Activated T-cell treated with anti-CD3 and anti-CD28 coated beads, Interleukin-2, amount 50 U/mL, for 48 hours (primary cell): ENCODE measurements at places on chromosomes 13 and 19.

- peak; percentile 55 for DNase-seq
Observed at GRCh38 chr13:26721251-26722121, 39.1 kb downstream of the GPR12 start.

DNA sequence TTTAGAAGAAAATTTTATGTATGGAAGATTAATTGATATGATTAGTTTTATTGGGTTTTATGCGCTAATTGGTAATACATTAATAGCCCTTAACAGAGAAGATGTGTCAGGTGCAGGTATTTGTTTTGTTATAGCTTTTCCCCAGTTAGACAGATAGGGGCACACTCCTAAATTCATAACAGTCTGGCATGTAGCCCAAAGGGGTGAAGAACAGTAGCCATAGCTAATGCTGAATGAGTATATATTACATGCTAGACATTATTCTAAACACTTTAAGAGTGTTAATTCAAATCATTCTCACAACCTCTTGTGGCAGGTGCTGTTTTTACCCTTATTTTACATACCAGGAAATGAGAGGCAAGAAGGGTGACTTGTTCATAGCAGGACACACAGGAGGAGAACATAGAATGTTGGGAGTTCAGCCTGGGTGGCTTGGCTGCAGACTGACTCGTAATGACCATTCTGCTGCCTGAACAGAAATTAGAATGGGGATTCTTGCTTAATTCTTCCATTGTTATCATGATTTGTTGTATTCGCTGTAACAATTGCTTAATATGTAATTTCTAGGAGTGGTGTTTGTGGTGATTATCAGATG, 20.1 kb downstream of the PCCA start:
- no peak for DNase-seq

DNA sequence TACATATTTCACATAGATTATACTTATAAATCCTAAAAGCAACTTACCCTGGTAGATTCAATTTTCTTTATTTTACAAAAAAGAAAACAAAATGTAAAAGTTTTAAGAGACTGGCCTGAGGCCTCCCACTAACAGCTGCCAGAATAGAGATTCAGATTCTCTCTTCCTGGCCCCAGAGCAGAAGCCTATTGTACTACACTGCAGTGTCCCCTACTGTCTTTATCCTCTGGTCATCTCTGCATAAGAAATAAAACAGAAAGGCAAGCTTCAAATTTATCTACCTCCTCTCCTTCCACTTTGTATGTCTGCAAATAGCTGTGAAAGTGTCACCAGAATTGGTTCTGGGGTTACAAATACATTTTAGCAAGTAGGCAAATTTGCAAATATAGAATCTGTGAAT, 1004.1 kb upstream of the PCDH9 start:
- DNase-seq: no peak

DNA sequence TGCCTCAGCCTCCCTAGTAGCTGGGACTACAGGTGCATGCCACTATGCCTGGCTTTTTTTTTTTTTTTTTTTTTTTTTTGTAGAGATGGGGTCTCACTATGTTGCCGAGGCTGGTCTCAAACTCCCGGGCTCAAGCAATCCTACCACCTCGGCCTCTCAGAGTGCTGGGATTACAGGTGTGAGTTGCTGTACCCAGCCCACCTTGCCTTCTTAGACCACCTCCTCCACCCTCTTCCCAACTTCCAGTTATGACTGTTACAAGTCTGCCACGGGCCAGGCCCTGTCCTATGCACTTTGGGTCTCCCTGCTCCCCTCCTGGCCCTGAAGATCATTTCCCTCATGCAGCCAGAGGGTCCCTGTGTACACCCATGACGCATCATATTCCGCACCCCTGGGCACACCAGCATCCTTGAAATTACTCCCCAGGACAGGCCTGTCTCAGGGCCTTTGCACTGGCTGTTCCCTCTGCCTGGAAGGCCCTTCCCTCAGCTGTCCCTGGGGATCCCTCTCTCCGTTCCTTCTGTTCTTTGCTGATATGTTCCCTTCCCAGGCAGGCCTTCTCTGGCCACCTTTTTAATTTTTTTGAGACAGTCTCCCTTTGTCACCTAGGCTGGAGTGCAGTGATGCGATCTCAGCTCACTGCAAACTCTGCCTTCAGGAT, 3.0 kb downstream of the LGALS4 start:
- no peak for DNase-seq

- peak; percentile 94 for DNase-seq
Observed at GRCh38 chr19:11694533-11695439, 44.0 kb downstream of the ZNF823 start.
